NCI-H510A (cell line): ENCODE measurements at places on chromosomes 12 and 14.

DNA sequence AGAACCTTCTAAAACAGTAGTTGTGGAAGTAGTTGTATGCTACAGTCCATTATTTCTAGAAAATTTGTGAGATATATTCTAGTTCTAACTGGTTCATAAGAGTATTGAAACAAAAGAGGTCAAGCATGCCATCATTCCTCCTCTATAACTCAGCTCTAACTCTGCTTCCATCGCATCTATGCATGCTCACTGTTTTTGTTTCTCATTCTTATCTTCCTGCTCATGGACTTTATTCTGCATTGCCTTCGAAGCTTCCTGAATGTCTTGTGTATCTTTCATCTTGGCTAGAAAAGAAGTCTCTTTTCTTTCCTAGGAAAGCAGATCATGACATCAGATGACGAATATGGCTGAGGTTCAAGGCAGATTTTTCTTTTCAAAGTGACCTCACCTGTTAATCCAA is 402 bp downstream of the LMNTD1 start:
- no peak for DNase-seq

GRCh38 chr12:112599871-112600270 is 181.1 kb downstream of the PTPN11 start:
- DNase-seq, result no peak

- DNase-seq, result peak; percentile 60
Measured at GRCh38 chr12:113471619-113472171, at the start of gene LHX5. Gene LHX5, minus strand, starts transcription at chr12:113471871. Its CDS starts 373 bp downstream, at chr12:113471498.

GRCh38 chr12:2283480-2283879 is 230.7 kb downstream of the CACNA1C start:
- DNase-seq, result no peak
